ENCODE measurements at places on chromosomes 5 and 9.

GRCh38 chr5:31786090-31786631 is 147.2 kb downstream of the PDZD2 start:
- no peak for DNase-seq

DNA sequence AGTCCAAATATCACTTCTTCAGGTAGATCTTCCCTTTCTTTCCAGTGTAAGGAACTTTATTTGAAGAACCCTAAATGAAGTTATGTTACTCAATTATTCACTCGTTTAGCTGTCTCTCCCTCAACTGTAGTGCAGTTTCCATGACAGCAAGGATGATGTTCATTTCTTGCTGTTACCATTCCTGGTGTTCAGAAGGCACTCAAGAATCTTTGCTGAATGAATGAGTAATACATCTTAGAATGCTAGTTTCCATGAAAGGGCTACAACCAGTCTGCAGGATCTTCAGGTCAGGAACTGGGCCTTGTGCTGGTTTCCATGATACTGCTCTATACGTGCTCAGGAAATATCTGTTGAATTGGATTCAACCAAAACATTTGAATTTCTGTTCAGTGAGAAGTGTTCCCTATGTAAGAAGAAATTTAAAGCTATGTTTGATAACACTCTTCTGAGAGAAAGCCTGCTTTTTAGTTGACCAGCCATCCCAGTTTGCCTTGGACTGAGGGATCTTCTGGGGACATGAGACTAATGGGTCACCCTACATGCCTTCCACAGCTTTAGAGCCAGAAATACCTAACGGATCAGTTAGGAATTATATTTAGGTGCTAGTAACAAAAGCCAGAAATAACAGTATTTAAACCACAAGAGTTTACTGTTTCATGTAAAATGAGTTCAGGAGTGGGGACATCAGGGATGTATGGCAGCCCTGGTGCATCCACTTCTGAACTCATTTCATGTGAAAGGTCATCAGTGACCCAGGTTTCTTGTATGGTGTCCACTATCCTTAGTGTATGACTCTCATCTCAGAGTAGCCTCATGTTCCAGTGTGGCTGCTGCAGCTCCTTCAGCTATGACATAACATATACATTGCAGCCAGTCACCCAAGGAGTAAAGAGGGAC is 500.1 kb upstream of the SGCD start:
- DNase-seq, result no peak

DNA sequence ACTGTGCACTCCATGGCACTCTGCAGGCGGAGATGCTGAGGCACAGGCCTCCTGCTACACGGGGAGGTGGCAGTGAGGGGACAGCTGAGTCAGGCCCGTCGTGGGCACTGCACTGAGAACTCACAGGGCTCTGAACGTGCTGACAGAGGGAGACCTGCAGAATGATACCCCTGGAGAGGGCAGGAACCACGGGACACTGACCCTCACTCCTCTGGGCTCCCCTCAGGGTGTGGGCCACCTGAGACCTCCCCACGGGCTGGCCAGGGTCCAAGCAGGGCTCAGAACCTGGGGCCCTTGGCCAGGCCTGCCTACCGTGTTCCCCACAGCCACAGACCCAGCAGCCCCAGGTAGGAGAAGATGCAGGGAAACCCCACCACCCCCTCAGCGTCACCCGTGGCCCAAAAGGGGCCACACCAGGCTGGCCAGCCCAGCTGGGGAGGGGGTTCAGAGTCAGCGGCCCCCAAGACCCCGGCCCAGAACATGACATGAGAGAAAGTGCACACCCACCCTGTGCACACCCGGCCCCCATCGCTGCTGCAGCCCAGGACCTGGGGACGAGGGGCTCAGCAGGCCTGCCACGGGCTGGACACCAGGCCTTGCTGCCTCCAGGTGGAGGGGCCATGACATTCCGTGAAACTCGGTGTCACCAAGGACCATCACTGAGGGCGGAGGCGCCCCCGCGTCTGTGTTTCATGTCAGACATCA is 30.9 kb downstream of the GLT6D1 start:
- DNase-seq, result no peak

DNA sequence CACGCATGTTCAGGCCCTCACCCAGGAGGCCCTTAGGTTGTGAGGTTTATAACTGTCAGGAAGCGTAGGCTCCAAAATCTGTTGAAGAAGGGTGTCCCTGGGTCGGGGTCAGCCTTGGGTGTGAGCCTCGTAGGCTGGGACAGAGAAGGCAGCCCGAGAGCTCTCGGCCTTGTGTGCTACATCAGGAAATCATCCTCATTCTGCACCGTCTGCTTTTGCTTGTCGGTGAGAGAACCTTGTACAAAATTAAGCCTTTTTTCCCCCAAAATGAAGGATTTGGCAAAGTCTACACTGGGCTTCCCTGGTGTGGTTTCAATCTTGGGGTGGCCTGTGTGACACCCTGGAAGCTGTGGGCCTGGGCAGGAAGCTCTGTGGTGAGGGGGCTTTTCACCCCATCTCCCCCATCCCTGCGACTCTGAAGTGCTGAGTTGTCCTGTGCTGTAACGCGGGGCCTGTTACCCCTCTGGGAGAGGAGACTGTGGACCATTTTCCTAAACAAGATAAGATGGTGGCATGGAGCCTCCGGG is 55.3 kb downstream of the AHRR start:
- DNase-seq, result no peak

GRCh38 chr5:170597872-170598271 is 94.1 kb downstream of the KCNIP1 start:
- no peak for DNase-seq

DNA sequence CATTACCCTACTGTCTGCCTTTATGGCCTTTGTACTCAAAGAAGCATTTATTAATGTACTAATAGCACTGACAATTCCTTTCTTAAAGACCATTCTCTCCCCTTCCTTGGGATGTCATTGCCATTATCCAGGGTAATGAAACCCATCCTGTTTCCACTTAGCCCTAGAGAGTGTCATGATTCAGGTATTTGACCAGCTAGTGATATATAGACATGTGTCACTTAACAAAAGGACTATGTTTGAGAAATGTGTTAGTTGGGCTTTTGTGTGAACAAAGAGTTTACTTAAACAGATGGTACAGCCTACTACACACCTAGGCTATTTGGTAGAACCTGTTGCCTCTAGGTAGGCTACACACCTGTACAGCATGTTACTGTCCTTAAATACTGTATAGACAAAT is 2.0 kb downstream of the ATP6V0E1 start:
- DNase-seq, result no peak

DNA sequence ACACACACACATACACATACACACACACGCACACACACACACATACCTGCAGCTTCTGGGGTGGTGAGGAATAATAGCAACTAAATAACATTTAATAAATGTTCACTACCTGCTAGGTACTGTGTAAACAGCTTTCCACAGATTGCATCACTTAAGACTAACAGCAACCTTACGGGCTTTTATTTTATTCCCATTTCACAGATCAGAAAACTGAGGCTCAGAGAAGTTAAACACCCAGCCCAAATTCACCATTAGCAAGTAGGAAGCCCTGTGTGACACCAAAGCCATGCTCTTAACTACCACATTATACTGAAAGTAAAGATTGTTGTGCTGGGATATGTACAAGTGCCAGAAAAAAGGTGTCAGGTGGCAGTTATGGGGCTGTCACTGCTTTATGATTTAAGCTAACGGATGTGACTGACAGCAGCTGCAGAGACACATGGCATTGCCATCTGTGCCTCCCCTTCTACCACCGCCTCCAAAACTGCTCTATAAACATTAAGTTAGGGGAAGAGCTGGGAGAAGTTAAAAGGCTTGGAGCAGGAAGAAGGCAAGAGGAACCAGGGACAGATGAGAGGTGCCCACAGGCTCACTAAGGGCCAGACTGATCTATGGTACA is 13.6 kb downstream of the MTMR12 start:
- no peak for DNase-seq

DNA sequence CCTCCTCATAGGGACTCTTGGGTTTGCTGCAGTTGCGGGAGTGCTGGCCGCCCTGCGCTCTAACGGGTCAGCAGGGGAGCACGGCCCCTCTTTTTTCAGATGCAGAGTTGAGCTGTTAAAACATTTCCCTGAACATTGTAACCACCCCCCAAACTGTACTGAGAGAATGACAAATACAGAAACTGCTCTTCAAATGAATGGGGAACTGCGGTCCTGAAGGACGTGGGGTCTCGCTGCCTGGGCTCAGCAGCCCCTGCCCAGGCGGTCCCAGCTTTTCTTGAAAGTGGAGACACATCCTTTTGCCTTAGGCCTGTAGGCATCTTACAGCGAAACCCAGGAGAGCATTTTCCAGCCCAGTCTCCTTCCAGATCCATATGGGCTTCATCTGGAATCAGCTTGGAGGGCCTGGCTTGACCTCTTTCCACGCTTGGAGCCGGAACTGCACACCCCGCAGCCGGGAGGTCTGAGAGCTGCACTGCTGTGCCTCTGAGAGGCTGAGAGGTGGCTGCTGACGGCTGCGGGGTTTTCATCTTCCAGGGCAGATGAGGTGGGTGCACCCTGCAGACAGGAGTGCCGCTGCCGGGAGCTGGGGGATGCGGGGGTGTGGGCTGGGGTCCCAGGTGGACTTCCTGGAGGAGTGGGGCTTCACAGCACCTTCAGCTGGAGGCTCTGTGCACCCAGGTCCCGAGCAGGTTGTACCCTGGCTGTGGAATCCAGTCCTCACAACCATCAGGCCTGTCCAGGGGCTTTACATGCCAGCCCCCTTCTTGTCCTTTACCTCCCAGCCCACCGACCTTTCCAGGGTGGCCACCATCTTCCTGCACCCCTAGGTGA is 1.2 kb upstream of the AGPAT2 start:
- no peak for DNase-seq

DNA sequence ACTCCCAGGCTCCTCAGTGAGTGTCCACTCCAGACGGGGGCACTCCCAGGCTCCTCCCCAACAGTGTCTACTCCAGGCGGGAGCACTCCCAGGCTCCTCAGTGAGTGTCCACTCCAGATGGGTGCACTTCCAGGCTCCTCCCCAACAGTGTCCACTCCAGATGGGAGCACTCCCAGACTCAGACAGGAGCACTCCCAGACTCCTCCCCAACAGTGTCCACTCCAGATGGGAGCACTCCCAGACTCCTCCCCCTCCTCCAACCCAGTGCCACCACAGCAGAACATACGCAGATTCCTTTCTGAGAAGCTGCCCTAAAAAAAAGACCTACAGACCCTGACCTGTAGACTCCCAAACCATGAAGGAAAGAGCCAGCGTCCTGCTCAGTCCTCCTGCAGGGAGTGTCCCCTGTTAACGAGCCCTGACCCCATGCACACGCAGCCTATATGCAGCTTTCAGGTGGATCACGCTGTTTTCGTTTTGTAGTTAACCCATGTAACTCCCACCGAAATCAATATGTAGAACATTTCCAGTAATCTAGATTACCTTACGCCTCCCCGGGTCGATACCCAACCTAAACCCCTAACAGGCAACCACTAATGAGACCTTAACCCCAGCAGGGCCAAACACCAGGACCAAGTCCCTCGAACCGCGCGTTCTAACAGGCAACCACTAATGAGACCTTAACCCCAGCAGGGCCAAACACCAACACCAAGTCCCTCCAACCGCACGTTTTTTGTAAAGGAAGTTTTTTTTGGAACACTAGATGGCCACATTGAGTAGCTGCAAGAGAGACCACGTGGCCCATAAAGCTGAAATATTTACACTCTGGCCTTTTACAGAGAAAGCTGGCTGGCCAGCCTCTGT is 15.7 kb downstream of the PNPLA7 start:
- no peak for DNase-seq

DNA sequence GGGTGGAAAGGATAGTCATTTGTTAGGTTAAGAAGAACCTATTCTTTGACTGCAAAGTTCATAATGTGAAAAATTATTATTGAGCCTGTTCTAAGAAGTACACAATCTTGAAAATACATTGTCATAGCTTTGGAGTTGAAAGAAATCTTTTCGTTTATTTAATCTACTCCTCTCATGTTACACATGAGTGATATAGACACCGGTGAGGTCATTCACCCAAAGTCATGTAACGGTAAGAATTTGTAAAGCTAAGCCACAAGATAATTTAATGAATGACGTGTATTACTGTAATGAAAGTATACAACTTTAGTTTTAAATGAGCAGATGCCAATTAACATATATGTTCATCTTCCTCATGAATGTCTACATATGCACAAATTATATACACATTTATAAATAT is 284.1 kb upstream of the PDE4D start:
- DNase-seq, result no peak

DNA sequence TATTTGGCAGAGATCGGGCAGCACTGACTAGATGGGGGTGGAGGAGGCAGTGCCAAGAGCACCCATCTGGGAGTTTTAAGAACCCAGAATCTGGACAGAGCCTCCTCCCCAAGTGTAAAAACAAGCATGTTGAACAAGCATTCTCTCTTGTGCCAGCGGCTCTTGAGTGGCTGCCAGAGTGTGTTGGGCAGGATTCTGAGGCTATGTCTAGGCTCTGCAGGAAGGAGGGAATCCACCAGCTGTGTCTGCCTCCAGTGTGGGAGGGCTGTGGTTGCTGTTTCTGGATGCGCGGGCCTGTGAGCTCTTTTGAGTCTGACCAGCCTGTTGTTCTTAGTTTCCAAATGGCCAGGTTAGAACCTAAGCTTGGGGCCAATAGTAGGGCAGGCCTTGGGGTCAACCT is 39.8 kb downstream of the HMCN2 start:
- DNase-seq, result no peak

DNA sequence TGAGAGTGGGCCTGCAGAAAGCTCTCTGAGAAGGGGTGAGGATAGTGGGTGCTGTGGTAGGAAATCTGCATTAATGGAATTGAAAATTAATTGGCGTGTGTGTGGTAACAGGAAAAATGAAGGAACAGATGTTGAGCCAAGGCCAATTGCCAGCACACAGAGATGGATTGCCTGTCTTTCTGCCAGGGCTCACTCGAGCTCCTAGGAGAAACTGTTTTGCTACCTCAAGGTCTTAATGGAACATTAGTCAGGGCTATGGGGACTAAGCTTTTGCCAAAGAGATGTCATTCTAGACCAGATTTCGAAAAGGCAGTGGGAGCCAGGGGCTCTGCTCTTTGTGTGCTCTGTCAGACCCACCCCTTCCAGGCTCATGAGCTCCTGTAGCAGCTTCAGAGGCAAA is 124.0 kb upstream of the EFNA5 start:
- no peak for DNase-seq

- no peak for DNase-seq
Observed at GRCh38 chr9:136826703-136827582, 15.3 kb upstream of the AJM1 start.

GRCh38 chr9:87278971-87279733 is 218.5 kb upstream of the DAPK1 start:
- DNase-seq, result no peak

- DNase-seq, result no peak
Observed at GRCh38 chr9:123964761-123965160, 34.8 kb upstream of the DENND1A start.

DNA sequence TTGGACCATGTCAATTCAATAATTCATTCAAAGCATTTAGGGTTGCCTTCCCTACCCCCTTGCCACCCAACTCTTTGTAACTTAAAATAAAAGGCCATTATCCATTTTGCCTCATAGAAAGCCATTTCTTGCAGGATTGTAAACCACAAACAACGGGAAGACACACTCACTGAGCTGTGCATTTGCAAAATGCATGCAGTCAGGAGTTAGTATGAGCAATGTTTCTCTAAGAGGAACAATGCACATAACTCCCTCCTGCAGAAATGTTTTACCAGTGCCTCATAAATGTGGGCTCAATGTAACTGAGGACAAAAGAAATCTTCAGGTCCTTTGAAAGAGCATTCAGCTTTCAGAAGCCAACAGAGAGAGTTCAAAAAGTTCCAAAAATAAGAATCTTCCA is 98.5 kb upstream of the ABCA1 start:
- DNase-seq, result no peak
